ENCODE measurements at places on chromosomes 13 and 19.

- DNase-seq, result no peak
Measured at GRCh38 chr19:15138427-15138826, 31.2 kb downstream of the SYDE1 start.

DNA sequence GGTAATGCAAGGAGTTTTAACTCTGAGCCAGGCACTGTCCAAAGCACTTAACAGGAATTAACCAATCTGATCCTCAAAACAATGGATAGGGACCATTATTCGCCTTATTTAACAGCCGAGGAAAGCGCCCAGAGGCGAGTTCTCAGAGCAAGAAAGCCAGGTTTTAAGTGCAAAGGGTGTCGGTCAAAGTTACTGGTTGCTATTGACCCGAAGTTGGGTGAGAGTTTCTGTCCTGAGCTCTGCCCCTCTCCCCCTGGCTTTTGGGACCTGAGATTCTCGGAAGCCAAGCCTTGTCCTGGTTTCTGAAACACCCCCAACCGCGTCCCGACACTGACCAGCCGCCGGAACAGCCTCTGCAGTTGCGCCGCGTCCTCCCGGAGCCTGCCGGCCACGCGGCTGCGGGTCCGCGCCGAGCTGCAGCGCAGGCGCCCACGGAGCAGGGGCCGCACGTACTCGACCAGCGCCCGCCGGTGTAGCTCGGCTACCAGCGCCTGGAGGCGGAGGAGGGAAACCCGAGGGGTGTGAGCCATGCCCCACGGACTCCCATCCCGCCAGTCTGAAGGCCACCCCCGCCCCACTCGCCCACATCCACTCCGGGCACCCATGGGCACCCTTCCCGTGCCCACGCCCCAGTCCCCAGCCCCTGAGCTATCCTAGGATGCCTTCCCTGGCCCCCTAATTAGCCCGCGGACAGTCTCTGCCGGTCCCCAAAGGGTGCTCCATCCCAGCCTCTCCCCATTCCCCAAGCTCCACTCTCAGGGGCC is 27.8 kb downstream of the EXOC3L2 start:
- DNase-seq, result no peak

DNA sequence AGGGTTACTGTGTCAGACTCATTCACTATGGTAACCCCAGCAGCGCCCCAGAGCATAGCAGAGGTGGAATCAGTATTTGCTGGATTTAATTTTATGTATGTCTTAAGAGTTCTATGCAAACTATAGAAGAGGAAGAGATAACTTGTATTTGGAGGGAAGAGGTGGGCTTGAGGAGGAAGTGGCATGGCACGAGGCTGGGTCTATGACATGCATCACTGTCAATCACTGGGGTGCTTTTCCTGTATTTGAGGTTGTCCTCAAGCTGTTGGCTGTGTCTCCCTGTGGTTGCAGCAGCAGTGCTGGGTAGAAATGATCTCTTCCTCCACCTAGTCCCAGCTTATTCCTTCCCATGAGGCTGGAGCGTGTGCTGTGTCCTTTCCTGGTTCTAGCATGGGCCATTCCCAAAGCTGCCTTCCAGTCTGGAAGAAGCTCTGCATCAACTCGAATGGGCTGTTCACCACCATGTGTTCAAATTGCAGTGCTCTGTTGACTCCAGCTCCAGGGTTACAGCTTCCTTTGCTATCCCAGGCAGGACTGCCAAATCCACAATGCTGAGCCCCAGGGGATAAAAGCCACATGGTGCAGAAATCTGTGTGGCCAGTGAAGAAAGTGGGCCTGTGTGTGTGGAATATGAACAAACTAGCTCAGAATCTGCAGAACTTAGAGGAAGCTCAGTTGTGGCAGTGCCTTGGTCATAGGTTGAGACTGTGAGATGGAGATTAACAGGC is 73.1 kb upstream of the MTIF3 start:
- no peak for DNase-seq

DNA sequence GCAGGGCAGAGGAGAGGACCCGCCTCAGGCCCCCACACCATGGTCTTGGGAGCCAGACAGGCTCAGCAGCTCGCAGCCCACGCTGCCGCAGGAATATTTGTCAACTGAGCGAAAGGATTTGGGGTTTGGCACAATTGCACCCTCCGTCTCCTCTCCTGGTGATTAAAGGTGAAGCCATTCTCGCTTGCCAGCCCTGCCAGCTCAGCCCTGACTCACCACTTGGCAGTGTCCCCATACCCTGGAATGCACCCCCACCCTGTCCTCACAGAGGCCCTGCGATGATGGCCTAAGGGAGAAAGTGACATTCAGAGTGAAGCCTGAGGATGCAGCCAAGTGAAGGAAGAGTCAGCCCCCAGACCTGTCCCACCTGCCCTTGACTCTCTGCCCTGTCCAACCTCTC is 18.8 kb downstream of the CYTH2 start:
- peak; percentile 92 for DNase-seq

DNA sequence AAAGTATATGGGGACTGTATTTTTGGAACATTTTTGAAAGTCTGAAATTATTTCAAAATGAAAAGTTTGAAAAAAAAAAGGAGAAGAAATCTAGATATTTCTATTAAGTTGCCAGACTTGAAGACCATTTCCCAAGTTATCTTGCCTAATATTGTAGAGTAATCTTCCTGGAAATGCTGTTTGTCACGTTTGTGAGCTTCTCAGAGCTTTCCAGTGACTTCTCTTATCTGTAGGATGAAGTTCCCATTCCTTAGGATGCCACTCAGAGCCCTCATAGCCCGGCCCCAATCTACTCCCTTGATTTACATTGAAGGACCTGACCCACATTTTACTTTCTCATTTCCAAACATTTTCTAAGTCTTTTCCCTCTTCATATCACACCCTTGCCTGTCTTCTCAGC is 23.6 kb downstream of the CEACAM8 start:
- DNase-seq, result no peak

DNA sequence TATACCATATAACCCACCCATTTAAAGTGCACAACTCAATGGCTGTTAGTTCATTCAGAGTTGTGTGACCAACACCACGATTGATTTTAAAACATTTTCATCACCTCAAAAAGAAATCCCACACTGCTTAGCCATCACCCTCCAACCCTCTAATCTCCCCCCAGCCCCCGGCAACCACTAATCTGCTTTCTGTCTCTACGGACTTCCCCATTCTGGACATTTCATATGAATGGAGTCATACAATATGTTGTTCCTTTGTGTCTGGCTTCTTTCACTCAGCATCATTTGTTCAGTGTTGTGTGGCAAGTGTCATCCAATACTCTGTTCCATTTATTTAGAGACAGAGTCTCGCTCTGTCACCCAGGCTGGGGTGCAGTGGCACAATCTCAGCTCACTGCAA is 4.0 kb upstream of the PNMA8B start:
- no peak for DNase-seq

DNA sequence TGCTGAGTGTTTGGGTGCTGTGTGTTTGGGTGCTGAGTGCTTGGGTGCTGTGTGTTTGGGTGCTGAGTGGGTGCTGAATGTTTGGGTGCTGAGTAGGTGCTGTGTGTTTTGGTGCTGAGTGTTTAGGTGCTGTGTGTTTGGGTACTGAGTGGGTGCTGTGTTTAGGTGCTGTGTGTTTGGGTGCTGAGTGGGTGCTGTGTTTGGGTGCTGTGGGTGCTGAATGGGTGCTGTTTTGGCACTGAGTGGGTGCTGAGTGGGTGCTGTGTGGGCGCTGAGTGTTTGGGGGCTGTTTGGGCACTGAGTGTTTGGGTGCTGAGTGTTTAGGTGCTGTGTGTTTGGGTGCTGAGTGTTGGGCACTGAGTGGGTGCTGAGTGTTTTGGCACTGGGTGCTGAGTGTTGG is 48.5 kb upstream of the F7 start:
- DNase-seq, result no peak

DNA sequence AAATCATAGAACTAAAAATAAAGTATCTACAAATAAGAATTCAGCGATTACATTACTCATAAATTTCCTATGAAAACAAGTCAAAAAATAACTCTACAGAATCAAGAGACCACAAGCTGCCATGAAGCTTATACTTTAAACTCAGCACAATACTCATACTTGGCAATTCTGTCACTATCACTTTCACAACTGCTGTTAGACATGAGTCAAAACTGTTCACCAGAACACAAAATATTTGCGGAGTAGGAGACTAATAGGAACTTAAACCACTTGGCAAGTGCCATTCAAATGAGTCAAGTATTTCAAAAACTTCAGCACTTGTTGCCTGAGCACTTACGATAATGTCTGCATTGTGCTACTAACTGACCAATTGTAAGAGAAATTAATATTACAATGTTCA is 387.8 kb upstream of the GPC6 start:
- peak; percentile 95 for DNase-seq

- no peak for DNase-seq
Measured at GRCh38 chr13:102659168-102659713, 35.6 kb downstream of the METTL21C start.

GRCh38 chr19:1473085-1473851 is 5.7 kb downstream of the C19orf25 start:
- no peak for DNase-seq
